Stimulated activated CD8-positive, alpha-beta memory T cell treated with anti-CD3 and anti-CD28 coated beads, Interleukin-12 subunit alpha, Interleukin-12 subunit beta, amount 100 ng/mL, for 4 hours (primary cell): ENCODE measurements at places on chromosomes 16 and 17.

DNA sequence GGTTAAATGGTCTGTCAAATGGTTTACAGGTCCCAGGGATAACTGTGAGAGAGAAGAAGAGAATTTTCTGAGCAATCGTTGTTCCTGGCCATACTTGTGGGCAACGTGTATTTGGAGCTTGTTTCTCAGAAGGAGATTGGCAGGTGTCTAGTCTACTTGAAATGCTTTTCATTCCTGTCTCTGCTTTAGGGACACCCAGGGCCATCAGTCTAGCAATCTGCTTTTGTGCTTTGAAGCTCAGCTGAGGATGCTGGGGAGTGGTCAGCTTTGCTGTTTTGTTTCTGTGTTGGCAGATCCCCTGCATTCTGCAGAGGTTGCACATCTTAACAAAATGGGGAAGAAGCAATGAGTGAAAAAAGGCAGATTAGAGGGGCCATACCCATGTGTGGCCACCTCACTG, 193.7 kb downstream of the SHISA9 start:
- DNase-seq, result no peak

GRCh38 chr16:14004729-14005315, 66.3 kb upstream of the MRTFB start:
- no peak for DNase-seq

- DNase-seq, result no peak
Observed at GRCh38 chr16:73483934-73484711, 436.2 kb upstream of the ZFHX3 start.

GRCh38 chr16:66881964-66882508, 1.7 kb downstream of the PDP2 start:
- no peak for DNase-seq

DNA sequence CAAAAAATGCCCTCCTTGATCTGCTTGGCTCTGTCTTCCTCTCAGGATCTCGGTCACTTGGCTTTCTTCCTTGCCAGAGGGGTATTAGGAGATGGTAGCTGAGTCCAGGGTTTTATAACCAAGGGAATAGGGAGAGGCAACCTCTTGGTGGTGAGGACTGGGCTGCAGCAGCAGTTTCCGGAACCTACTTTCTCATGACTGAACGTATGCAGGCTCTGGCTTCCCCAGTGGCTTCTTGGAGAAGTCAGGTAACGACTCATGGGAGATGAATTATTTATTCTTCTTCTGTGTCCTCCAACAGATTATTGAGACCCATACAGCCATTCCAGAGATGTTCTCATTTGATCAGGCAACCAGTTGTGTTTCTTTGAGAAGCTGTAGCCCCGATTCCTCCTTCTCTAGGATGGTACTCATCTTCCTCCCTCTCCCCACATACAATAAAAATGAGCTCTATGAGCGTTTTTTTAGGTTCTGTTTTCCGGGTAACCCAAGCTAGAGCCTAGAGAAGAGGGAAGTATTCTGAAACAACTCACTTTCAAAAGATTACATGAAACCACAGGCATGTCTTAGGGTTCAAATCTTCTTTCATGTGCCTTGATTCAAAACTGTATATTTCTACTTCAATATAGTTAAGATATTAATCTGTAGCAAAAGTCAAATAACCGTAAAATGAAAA, 22.3 kb upstream of the DHX40 start:
- no peak for DNase-seq

DNA sequence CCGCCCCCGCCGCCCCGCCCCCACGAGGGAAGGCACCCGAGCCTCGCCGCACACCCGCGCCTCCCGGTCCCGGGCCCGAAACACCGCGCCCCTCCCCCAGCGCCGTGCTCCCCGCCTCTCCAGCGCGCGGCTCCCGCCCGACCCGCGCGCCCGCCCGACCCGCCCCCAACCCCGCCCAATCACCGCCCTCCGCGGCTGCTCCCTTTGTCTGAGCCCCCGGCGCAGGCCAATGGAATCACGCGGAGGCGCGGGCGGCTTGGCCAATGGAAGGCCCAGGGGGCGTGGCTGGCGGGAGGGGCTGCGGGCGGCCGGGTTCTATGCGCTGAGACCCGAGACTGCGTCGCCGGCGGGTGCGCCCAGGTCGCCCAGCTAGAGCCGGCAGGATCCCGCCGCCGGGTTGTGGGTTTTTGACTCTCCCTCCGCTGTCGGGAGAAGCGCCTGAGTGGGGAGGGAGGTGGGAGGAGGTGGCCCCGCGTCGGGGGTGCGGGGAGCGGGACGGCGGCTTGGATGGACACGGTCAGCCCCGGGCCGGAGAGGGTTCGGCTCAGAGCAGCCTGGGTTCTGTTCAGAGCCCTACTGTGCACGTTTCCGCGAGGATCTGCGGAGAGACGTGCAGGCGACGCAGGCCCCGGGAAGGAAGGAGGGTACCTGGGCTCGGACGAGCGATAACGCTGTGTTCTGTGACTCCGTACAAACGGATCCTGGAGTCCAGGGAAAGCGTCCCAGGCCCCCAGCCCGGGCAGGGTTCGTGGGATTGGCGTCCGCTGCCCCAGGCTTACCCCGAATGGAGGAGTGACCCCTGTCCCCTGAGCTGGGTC, 49.0 kb upstream of the BAHCC1 start:
- peak; percentile 91 for DNase-seq

DNA sequence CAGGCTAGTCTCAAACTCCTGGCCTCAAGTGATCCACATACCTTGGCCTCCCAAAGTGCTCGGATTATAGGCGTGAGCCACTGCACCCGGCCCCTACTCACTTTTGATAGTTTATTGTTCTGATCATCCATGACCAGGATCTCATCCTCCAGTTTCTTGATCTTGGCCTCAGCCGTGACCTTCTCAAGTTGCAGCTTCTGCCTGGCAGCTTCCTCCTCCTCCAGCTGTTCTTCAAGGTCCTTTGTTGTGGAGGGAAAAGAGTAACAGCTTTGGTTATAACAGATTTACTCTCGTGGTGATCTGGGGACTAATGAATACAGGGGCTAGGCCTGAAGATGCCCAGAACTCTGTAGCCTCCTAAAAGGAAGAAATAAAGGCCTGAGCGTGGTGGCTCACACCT, 89.9 kb downstream of the NDE1 start:
- no peak for DNase-seq

DNA sequence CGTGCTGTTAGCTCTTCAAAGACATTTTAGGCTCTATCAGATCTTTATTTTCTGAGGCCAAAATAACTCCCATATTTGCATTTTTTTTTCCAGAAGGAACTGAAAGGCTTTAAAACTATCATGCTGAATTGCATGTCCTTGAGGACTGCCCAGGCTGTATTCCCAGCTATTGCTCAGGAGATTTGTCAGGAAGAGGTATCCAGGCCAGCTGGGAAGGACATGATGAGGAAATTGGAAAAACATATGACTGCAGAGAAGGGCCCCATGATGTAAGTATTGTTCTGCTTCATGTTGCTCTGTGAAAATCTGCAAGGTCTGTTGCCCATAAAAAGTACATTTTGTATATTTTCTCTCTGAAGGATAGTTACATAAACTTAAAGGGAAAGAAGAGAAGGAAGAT, 5.7 kb downstream of the CDC6 start:
- DNase-seq, result no peak

- no peak for DNase-seq
Observed at GRCh38 chr16:81863630-81864352, 84.7 kb downstream of the PLCG2 start.

DNA sequence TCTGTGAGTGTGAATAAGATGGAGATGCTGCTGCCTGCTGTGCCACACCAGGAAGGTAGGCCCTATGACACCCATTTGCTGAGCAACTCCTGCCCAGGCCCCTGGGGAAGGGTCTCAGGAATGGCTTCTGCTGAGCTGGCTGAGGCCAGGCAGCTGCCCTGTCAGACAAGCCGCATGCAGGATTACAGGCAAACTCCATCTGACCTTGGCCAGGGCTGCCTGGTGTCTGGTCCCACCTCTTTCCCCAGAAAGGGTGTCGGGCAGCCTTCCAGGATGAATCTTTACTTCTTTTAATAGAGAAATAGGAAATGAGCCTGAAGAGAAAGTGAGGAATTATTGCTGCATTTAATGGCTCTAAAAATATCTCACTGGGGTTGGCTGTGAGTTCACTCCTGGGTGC, 182.5 kb downstream of the IRX5 start:
- no peak for DNase-seq

DNA sequence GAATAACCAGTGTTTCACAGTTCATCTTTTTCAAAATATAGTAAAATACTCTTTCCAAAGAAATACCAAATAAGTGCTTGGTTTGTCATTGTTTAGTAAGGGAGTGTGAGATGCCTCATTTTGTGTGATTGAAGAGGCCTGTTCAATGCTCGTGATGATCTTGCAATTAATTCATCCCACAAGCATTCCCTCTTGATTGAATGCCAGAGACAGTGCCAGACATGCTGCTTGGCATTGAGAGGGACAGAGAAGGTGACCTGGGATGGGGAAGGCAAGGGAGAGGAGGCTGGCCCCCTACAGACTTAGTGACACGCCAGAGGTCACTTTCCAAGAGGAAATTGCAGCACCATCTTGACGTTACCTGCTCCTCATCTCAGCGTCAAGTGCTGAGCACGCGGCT, 49.3 kb downstream of the CLEC16A start:
- no peak for DNase-seq

GRCh38 chr16:80375973-80376372, 164.8 kb upstream of the DYNLRB2 start:
- no peak for DNase-seq

DNA sequence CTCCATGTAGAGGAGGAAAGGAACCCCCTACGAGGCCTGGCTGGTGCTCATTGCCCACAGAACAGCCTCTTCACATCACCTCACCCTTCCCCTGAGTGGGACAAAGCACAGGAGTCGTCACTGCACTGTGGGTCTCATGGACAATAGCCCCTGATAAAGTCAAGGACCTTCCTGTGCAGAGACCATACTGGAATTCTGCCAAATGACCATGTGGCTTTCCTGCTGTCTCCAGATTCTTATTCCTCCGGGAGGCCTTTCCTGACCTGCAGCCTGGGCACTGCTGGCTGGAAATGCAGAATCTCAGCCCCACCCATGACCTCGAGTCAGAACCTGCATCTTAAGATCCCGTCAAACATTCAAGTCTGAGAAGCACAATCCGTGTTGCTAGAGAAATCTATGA, 60.5 kb upstream of the ERN1 start:
- no peak for DNase-seq

DNA sequence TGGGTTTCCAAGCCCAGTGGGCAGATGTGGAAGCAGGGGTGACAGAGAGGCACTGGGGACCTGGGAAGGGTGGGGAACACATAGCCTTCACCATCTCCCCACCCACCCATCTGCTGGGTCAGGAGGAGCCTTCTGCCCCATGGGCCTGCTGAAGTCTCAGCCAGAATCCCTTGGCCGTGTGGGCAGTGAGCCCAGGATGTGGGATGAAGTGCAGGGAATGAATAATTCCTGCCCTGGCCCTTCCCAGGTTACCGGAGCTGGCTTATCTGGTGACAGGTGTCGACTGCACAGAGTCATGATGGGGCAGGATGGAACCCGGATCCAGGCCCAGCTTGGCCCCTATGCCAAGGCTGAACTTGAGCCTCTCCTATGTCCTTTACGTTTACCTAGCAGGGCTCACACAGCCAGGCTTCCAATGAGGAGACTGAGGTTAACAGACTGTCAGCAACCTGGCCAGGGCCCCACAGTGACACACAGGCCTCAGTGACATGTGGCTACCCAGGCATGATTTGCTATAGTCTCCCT, 17.5 kb downstream of the ATP2A3 start:
- DNase-seq, result no peak

GRCh38 chr17:52209507-52209906, 51.0 kb upstream of the CA10 start:
- no peak for DNase-seq

- no peak for DNase-seq
Observed at GRCh38 chr16:55662644-55663031, 6.8 kb downstream of the SLC6A2 start.

DNA sequence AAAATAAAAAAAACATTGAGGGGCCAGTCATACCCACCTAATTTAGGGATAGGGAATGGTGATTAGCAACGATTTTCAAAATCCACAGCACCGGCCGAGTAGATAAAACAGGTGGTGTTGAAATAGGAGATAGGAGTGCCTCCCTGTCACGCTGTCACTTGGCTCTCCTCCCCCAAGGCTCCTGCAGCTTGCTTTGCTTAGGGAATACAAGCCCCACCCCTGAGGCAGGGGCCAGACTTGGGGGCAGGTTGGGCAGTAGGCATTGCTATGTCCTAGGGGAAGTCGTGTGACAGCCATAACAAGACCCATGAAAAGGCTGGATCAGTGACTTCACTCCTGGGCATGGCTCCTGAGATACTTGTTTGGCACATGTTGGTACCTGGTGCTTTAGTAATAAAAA, 25.8 kb downstream of the POLR2A start:
- no peak for DNase-seq

GRCh38 chr17:40295488-40296436, 8.1 kb downstream of the CDC6 start:
- no peak for DNase-seq

DNA sequence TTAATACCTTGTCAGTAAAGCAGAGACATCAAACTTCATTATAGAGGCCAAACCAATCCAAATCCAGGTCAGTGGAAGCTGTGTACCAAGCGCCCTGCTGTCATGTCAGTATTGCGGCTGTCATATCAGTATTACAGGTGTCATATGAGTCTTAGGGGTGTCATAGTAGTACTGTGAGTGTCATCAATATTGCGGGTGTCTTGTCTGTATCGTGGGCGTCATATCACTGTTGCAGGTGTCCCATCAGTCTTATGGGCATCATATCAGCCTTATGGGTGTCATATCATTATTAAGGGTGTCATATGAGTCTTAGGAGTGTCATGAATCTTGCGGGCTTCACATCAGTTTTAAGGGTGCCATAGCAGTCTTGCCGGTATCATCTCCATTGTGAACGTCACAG, 6.0 kb upstream of the PRDM7 start:
- DNase-seq, result no peak

- no peak for DNase-seq
Observed at GRCh38 chr17:78039581-78039980, 81.1 kb downstream of the TNRC6C start.

DNA sequence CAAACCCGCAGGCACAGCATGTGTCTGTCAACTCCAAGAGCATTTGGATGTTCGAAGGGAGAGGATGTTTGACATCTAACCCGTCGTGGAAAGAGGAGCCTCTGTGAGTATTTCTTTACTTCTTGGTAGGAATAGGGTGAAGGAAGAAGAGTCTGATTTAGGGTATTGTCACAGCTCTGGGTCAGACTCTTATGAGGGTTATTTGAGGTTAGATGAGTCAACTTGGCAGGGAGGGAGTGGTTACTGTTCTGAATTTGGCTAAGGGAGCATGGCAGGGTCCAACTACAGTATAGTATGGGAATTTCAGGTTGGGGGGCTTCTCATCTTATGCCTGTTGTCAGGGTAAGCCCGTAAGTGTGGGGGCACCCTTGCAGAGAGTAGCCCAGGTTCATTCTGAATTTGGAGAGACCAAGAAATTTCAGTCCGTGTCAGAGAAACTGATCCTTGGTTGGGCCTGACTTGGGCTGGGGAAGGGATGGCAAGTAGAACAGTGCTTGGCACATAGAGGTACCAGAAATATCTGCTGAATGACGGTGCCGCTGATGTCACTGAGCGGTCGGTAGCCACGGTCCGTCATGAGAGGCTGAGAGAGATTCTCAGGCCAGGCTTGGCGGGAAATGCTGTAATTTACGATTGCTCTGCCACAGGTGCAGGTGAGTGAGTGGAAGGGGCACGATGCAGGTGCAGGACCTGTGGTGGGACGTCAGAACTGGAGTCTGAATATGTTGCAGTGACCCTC, 43.2 kb downstream of the MYH3 start:
- DNase-seq, result no peak
